ENCODE measurements at places on chromosomes 16 and 17. TPM values are rescaled to one million over a fixed set of nuclear protein-coding genes. Genes with fewer than 3 reads are reported as not detected.

DNA sequence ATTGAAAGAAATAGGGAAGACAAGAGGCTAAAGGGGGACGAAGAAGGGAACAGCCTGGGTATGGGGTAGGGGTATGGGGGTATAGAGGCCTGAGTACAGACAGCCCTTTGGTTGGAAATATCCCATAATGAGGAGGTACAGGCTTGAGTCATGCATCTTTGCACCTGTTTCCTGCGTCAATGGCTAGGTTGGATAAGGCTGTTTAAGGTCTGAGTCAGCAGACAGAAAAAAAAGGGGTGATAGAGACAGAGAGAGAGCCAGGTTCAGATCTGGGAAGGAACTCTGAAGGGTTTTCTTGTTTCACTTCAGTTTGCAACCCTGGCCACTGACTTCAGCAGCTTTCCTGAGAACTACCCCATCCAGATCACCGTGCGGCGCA is 8.5 kb downstream of the FNDC8 start:
- no peak for DNase-seq

DNA sequence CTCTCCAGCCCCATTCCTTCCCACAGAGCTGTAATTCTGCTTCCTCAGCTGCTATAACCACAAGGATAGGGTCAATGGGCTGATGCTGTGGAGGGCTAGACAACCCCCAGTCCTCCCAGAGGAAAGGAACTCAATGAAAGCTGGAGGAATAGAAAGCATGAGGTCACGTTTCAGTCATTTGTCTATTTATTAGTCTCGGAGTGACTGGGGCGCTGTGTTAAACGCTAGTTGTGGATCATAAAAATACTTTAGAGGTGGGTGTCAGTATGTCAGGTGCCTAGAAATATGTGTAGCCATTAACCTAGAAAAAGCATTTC is 787 bp upstream of the CCL3L1 start:
- DNase-seq, result no peak

DNA sequence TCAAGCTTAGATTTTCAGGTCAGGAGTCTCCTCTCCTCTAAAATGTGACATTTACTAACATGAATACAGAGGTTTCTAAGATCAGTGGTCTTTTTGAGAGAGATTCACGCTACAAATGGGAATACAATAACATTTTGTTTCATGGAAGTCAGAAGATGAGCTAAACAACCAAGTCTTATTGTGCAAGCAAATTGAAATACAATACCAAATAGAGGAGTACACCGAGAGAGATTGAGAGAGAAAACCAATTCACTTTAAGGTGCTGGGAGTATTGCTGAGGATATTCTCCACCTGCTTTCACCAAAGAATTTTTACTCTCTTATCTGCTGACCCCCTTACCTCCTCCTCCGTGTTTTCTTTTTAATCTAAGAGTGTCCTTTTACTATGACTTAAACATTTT is 11.5 kb downstream of the VEZF1 start:
- DNase-seq, result no peak

The KRT28 gene
- not detected for total RNA-seq

The FA2H gene
- 0.73 TPM for total RNA-seq

- no peak for DNase-seq
Observed at GRCh38 chr17:83029571-83029970, 49.8 kb upstream of the METRNL start.

GRCh38 chr16:59045501-59045900 is 311.4 kb upstream of the GOT2 start:
- no peak for DNase-seq

GRCh38 chr16:11498683-11499082 is 88.0 kb downstream of the LITAF start:
- no peak for DNase-seq

DNA sequence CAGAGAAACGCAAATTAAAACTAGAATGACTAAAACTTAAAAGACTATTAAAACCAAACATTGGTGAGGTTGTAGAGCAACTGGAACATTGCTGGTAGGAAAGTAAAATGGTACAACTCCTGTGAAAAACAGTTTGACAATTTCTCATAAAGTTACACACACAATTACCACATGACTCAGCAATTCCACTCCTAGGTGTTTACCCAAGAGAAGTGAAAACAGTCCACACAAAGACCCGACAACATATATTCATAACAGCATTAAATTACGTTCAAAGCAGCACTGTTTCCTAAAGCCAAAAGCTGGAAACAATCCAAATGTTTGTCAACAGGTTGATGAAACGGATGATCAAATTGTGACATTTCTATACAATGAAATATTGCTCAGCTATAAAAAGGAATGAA is 26.5 kb upstream of the ALOX12 start:
- no peak for DNase-seq

The BEAN1 gene
- not detected for total RNA-seq

GRCh38 chr17:19763416-19763815 is 15.3 kb upstream of the ALDH3A1 start:
- no peak for DNase-seq

- no peak for DNase-seq
Observed at GRCh38 chr17:81898029-81898866, 3.8 kb upstream of the NPB start.

The PLXDC1 gene
- 11.7 TPM for total RNA-seq

The DNAH9 gene
- not detected for total RNA-seq

GRCh38 chr17:80457236-80457856 is 19.1 kb downstream of the NPTX1 start:
- no peak for DNase-seq

DNA sequence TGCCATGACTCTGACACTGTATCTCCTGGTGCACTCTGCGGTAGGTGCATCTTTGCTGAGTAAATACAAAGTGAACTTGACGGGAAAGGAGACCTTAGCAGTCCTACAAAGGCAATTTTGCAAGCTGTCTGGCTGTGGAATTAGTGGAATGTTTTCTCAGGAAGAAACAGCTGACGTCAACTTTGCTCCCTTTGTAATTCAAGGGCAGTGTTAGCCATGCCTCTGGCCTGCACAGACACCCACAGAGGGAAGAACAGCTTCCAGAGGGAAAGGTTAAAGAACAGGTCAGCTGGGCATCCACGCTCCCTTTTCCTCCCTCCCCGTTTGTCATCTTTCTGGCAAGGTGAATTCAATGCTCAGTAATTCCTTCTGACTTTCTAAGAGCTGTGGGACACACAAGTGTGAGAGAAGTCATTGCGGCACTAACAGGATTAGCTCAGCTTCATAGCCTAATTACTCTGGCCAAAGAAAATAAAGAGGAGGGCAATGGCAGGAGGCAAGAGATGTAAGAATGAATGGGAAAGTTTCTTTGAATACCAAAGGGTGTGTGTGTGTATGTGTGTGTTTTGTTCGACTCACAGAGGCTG is 476.9 kb upstream of the GOT2 start:
- DNase-seq, result no peak

DNA sequence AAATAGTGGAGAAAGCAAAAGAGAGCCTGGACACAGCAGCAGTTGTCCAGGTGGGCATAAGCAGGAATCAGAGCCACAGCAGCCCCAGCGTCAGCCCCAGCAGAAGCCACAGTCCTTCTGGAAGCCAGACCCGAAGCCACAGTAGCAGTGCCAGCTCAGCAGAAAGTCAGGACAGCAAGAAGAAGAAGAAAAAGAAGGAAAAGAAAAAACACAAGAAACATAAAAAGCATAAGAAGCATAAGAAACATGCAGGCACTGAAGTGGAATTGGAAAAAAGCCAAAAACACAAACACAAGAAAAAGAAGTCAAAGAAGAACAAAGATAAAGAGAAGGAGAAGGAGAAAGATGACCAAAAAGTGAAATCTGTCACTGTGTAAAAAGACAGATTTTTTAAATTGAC is 32.7 kb downstream of the RBBP6 start:
- no peak for DNase-seq
